ENCODE measurements at places on chromosomes 12 and 14. TPM values are rescaled to one million over a fixed set of nuclear protein-coding genes. Genes with fewer than 3 reads are reported as not detected.

- H3K4me1 ChIP-seq = peaks cover 27% of the 10 kb centered on the region
- no peak for DNase-seq
- H3K4me3 ChIP-seq = no peak overlapping the region
- no peak overlapping the region for H3K27ac ChIP-seq
- H3K27me3 ChIP-seq = no peaks in the 10 kb centered on the region
These were observed 152.4 kb downstream of the TMX1 start for GRCh38 chr14:51392416-51392815.

DNA sequence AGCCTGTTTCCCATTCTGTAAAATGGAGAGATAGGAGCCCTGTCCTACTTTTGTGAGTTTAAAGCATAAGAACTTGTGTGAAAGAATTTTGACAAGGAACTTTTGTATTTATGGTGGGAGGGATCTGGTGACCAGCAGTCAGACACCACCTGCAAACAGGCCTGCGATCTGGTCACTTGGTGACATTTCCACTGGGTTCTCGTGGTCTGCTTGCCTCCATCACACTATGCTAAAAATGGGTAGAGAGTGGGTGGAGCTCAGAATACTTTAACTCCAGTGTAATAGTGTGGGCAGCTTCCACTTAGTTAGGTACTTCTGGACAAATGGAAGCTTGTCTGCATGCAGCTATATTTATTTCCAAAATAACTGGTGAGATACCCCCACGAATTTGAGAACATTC, 26.5 kb upstream of the PLXNC1 start:
- no peak overlapping the region for H3K27ac ChIP-seq
- H3K27me3 ChIP-seq = peaks cover 18% of the 10 kb centered on the region
- no peaks in the 10 kb centered on the region for H3K4me1 ChIP-seq
- no peak overlapping the region for H3K4me3 ChIP-seq

DNA sequence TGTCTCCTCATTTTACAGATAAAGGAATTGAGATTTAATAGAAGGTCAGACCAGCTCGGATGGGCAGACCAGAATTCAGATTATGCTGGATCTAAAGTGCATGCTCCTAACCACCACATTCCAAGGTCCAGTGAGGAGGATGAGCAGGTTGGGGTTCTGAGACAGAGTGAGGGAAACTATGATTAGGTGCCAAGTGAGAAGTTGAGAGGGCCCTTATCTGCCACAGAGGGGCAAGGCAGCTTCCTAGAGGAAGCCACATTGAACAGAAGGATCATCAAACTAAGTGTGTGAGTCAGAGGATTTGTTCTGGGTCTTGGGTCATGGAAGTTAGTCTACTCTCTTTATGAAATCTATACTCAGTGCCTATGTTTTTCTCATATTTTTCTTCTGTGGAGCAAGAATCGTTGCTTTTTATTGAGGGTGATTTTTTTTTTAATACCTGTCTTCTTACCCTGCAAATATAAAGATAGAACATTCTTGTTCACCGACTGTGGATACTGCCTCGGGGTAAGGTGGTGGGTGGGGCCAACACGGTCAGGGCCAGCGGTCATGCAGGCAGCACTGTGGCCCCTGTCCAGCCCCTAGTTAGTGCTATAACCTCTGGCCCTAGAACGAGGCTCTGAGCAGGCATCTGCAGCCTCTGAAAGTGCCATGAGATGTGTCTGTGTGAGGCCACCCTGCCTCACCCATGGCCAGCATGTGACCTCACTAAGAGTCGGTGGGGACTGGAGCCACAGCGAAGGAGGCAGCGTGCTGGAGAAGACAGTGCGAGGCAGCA, 55.6 kb upstream of the PTHLH start:
- no peak for DNase-seq
- no peaks in the 10 kb centered on the region for H3K4me1 ChIP-seq
- no peak overlapping the region for H3K27ac ChIP-seq
- H3K4me3 ChIP-seq = no peak overlapping the region

DNA sequence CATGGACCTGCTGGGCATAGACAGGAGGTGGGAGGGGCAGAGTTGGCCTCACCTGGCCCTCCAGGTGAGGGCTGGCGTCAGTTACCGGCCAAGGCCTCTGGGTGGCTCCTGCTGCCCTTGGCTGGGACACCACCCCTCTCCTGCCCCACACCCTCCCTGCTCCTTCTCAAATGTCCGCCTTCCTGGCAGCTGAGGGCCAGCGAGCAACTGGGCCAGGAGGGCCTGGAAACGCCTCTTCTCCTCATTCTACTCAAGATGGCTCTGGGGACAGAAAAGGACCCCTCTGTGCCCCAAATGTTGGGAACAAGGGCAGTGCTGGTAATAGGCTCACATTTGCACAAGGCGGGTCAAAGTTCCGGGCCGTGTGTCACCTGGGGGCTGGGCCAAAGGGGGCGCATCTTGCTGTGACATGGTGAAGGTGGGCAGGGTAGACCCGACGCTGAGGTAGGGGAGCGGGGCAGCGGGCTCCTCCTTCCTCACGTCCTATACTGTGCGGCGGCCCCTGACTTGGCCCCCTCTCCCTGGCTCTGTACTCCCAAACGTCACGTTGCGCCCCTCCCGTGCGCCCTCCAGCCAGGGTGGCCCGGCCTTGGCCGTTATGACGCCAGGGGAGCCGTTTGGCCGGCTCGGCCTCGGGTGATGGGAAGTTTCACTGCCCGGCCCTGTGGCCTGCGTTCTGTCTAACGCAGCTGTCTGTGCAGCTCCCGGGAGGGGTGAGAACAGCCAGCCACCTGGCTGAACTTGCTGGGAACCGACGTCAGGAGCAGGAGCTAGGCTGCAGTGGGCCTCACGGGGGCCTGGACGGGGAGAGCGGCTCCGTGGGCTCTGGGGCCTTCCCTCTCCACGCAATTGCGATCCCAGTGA, 18.0 kb upstream of the DLK1 start:
- peaks cover 35% of the 10 kb centered on the region for H3K4me1 ChIP-seq
- no peaks in the 10 kb centered on the region for H3K27me3 ChIP-seq
- H3K36me3 ChIP-seq = no peaks in the 10 kb centered on the region
- no peak overlapping the region for H3K4me3 ChIP-seq

Gene PMEL
- 27.9 TPM for polyA plus RNA-seq

Measured in hepatocyte (in vitro differentiated cells).